NCI-H2081 (cell line): ENCODE measurements at places on chromosomes 5 and 9.

DNA sequence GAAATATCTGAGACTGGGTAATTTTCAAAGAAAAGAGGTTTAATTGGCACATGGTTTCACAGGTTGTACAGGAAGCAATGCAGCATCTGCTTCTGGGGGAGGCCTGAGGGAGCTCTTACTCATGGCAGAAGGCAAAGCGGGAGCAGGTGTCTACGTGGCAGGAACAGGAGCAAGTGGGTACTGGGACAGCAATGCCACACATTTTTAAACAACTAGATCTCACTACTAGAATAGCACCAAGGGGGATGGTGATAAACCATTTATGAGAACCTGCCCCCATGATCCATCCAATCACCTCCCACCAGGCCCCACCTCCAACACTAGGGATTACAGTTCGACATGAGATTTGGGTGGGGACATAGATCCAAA, 47.6 kb upstream of the HOMER1 start:
- no peak for DNase-seq

DNA sequence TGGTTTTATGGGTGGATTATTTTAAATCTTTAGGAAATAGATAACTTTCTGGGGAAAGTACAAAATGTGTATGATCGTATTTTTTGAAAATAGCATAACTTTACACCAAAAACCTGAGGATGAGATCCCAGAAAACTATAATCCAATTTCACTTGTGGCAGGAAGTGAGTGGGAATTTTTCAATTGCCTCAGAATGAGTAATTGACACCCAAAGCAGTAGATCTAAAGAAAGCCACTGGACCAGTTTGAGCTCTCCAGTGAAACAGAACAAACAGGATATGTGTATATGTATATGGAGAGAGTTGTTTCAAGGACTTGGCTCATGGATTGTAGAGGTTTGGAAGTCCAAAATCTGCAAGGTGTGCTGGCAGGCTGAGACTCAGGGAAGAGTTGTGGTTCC, 109.2 kb upstream of the SHB start:
- no peak for DNase-seq

- DNase-seq: no peak
These were observed 150.8 kb upstream of the SLC44A1 start for GRCh38 chr9:105093685-105094084.

DNA sequence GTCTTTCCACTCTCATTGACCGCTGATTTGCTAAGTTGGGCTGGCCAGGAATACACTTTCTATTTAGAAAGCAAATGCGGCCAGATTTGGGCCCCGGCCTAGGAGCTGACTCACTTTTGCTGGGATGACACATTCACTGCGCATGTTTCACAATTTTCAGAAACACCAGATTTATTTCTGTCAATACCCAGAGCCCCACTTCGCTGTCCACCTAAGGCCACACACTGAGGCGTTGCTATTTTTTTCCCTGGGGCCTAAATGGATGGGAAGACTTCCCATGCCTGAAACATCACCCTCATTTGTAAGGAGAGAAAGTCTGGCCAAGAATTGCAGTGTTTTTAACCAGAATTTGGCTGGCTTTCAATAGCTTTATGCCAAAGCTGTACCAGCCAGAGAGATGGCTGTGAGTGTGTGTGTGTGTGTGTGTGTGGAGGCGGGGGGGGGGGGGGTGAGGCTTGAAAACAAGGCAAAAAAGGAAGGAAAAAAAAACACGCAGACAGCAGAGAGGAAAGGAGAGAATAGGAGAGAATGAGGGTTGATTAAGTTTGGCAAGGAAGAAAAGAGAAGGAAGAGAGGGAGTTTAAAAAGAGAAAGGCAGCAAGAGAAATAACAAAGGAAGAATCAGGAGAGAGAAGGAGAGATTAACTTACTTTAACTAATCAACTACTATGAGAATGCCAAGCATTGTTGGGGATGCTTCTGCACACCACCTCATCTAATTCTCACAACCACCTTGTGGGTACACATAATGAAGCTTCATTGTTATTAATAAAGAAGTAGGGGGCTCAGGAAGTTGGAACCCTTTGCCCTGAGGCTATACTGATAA, 261.4 kb upstream of the KLF4 start:
- DNase-seq: no peak

GRCh38 chr9:92506184-92506857, 24.0 kb upstream of the ASPN start:
- DNase-seq: no peak

GRCh38 chr5:81238460-81238859, 5.3 kb downstream of the CKMT2 start:
- no peak for DNase-seq

- no peak for DNase-seq
These were observed 139.1 kb downstream of the ELAVL2 start for GRCh38 chr9:23686896-23687295.

GRCh38 chr5:78005021-78005785, 229.1 kb upstream of the TBCA start:
- peak; percentile 85 for DNase-seq

DNA sequence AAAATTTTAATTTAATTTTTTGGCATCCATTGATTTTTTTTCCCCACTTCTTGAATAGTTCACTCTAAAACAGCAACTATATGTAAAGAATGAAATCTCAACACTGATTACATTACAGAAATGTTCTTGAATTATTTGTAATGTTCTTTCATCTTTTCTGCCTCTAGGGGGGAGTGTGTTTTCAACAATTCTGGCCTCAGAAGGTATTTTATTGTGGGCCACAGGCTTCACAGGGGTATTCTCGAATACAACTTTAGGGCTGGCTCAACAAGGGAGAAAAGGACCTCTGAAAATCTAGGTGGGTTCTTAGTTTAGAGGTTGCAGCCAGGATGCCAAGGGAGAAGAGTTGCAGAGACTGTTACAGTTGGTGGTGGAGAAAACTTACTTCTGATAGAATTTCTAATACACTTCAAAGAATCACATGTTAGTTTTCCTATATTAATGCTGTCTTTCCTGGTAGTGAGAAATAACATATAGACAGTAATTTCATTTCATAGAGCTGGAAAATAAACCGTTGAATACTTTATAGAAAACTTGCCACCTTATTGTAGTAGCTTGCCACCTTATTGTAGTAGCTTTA, 3.6 kb upstream of the NPR3 start:
- peak; percentile 52 for DNase-seq

DNA sequence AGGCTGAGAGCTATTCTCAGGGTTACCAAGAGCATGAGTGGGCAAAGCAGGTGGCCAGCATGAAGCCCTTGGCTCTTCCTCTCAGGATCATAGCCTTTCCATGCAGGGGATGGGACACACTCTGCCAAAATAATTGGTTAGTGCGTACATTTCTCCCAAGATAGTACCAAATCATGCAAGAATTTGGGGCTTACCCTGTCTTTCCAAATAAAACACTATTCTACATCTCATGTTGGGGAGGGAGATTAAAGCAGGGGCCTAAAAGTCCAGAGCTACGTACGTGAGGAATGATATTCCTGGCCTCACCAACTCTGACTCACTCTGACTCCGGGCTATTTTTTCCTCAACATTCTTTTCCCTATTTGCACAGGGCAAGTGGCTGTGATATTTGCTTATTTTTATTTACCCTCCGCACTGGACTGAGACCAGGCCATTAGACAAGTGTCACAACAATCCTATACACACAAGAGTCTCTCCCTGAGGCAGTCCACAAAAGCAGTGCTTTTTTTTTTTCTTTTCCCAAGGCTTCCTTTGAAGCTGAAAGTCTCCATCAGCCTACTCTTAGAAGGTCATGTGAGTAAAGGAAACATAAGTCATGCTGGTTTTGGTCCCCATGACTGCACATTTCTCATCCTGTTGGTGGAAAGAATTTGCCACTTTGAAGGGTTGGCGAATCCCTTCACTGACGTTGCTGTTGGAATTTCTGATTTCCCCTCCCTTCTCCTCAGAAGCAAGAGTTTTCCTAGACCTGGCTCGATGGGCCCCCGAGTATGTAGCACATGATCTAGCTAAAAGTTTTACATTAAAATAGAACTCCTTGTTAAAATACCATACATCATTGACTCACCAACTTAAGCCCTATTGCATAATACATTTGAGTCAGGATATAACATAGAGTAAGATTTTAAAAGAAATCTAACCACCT, 40.0 kb downstream of the TMEM252 start:
- DNase-seq: no peak

DNA sequence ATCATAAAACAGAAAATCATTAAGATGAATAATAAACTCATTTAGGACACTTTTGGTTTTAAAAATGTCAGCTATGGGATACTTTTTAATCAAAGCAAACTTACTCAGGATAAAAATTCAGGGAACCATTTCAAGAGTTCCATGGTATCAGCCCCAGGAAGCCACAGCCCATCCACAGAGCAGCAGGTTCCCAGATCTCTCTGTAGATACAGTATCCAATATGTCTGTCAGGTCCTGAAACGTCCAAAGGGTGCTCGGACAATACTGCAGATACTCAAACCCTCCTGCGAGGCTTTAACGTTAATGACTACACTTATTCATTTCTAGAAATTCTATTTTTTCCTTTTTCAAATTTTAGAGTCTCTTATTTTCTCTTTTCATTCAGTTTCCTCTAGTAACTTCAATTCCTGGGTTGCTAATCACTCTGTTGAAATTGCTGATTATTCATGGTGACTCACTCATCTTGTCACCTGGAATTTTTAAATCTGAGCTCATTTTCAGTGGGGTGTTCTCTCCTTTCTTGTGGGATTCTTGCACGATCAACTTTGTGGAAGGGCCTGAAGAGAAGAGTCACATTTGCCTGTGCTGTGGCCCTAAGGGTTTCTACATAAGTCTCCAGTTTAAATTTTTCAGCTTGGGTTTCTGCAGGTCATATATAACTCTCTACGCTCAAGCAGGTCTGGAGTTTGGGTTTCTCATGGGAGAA, 435.8 kb downstream of the CTNND2 start:
- DNase-seq: no peak

DNA sequence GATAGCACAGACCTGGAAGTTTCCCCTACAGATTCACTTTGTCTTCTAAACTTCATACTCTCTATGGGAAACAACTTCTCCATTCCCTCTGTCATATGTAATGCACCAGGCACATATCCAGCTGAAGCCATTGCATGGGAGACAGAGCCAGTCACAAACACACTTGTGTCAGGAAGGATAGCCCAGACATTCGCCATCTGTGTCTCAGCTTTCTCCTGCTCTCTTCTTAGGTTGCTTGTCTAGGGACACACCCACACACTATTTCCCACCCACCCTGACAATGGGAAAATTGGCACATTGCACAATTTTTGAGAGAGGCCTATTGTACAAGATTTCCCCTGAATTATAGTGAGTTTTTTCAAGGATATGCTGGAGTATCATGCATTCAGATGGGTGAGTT, 158.4 kb upstream of the MPDZ start:
- DNase-seq: no peak

- DNase-seq: no peak
These were observed 100.0 kb downstream of the NLN start for GRCh38 chr5:65821966-65822365.

DNA sequence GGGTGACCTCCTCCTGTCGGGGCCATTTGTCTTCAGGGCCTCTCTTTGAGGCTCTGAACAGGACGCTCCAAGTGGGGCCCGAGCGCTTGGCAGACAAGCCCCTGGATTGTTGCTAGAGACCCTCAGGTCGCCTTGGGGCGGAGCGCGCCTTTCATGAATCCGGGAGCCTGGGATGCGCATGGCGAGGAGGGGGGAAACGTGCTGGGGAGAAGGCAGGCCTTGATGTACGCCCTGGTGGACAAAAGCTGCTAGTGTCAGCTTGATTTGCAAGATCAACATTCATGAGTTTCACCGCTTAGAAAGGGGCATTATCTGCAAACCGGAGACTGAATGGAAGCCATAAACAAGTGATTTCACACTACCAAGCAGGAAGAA, 226.3 kb downstream of the SMARCA2 start:
- DNase-seq: no peak

DNA sequence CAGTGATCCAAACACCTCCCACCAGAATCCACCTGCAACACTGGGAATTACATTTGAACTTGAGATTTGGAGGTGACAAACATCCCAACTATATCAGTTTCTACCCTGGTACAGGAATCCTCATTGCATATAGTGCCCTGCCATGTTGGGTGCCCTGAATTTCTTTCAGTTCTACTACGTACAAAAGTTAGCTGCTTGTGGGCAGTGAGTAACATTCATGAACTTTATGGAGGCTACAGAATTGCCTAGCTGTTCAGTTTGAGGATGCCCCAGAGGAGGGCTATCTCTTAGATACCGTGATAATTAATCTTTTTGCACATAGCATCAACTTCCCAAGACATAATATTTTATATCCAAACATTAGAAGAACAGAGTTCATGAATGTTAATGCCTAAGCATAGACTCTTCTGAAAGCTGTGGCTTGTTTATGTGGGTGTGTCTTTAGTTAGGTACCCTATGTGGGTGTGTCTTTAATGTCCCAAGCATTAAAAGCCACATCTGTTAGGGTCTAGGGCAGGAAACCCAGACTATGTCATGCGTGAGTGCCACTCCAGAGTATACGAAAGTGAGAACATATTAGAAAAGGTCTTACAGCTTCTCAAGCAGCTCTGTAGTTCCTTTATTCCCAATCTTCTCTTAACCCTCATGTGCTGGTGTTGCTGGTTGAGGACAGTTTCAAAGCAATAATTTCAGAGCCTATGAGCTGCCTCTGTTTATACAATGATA, 47.0 kb upstream of the CHD1 start:
- no peak for DNase-seq

- DNase-seq: no peak
These were observed 32.3 kb upstream of the CSF1R start for GRCh38 chr5:150118561-150119229.

GRCh38 chr5:72208324-72208926, 101.2 kb downstream of the MAP1B start:
- no peak for DNase-seq

GRCh38 chr9:18404434-18405029, 69.4 kb upstream of the ADAMTSL1 start:
- peak; percentile 10 for DNase-seq

DNA sequence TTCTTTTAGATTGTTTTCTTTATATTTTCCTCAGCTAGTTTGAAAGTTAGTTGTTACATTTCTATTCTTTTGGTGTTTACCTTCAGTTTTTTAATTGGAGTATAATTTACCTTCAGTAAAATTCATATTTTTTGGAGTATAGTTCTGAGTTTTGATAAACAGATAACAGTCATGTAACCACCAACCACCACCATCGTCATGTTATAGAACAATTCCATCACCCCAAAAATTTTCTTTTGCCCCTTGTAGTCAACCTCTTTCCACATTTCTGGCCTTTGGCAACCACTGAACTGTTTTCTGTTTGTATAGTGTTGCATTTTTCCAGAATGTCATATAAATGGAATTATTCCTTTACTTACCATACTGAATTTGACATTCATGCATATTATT, 6.8 kb downstream of the RMI1 start:
- DNase-seq: no peak
